Naive thymus-derived CD8-positive, alpha-beta T cell (primary cell): ENCODE measurements at places on chromosomes 11 and 22.

GRCh38 chr11:26231252-26231661, 100.7 kb upstream of the ANO3 start:
- DNase-seq: no peak

DNA sequence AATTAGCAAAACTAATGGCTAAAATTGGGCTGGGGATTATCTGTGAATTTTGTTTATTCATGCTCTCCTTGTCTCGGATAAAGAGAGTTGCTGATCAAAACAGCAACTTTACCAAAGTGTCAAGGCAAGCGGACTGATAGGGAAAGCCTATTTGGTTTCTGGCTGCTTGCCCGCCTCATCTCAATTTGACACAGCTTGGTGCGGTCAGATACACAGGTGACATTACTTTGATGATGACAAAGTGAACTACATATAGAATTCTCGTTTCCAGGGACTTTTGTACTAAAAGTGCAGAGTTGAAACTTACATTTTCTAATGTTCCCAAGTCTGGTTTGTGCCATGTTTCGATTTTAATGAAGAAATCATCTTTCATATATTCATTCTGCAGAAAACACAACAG, 22.8 kb downstream of the PITPNB start:
- no peak for DNase-seq

DNA sequence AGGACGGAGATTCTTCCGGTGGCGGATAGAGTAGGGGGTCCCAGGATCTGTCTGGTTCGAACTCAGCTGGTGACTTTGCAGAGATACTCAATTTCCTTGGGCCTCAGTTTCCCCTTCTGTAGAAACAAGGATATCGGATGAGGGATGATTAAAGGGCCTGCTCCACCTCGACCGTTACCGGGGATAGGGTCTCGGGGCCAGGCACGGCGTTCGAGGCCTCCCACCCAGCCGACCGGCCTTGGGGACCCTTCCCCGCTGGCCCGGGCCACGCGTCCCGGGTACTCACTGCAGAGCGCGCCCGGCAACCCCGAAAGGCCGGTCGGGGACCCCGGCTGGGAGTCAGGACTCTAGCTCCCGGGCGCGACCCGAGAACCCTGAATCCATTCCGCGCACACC, 321 bp downstream of the RHBDD3 start:
- DNase-seq: no peak

- DNase-seq: no peak
Observed at GRCh38 chr11:8047382-8047781, 33.6 kb upstream of the TUB start.

DNA sequence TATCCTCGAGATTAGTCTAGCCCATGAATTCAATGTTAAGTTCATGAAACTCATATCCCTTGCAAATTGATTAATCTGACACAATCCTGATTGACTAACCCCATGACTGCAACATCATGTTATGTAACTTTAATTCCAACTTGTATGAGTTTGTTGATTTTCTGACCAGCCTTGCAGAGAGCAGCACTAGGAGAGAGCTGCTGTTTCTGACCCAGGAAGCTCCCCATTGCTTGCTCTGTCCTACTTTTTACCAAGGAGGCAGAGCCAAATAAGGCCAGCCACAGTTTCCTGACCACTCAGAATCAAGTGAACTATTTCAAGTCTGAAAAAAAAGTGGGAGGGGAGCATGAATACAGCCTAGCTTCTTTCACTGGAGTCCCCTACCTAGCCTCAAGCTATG, 13.2 kb downstream of the MPZL3 start:
- no peak for DNase-seq

DNA sequence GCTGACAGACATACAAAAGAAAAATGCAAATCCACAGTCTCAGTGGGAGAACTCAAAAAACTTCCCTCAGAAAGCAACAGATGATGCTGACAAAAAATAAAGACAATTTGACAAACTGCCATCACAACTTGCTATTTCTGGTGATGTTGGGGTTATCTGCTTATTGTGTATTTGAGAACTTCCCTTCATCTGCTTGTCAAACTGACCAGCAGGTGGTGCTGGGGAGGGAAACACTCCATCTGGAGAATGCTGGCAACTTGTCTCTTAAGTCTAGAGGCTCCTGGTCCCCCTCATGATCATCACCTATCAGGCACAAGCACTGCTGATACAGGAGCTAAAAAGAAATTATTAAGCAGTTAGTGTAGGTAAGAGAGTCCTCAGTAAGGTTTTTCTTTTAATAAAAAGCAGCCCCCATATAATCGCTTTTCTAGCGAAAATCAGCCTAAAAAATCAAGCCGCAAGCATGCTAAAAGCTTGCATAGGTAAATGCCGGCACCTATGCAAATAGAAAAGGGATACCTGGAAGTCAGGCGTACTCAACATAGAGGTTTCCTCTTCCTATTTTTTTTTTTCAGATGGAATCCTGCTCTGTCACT, 9.8 kb upstream of the FAM111B start:
- DNase-seq: peak; percentile 46

- DNase-seq: no peak
Observed at GRCh38 chr11:126419801-126420697, 64.6 kb downstream of the ST3GAL4 start.

DNA sequence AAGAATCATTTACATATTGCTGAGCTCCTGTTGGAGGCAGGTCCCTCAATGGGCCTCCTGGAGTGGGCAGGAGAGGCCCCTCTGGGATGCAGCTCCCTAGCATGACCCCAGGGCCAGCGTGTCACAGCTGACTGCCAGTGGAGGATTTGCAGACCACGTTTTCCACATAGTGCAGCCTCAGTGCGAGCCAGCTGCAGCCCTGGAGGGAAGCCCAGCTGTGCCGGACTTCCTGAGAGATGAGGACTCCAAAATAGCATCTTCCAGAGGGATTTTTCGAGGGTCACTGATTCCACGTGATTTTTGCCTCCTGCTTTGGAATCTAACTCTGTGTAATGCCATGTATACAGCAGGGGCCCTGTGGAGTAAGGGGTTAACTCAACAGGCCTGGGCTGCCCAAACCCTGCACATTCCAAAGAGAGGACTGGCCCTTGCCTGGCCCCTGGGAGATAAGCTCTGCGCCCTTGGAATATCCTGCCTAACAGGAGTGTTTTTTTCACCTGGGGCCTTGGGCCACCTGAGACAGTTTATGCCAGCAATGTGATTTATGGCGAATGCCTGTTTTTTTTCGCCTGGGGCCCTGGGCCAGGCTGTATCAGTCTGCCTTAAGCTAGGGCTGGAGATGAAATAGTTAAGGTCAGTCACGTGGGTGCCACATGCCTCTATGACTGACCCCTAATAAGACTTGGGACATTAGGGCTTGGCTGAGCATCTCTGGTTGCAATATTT, 47.4 kb downstream of the RPS6KA4 start:
- DNase-seq: no peak

DNA sequence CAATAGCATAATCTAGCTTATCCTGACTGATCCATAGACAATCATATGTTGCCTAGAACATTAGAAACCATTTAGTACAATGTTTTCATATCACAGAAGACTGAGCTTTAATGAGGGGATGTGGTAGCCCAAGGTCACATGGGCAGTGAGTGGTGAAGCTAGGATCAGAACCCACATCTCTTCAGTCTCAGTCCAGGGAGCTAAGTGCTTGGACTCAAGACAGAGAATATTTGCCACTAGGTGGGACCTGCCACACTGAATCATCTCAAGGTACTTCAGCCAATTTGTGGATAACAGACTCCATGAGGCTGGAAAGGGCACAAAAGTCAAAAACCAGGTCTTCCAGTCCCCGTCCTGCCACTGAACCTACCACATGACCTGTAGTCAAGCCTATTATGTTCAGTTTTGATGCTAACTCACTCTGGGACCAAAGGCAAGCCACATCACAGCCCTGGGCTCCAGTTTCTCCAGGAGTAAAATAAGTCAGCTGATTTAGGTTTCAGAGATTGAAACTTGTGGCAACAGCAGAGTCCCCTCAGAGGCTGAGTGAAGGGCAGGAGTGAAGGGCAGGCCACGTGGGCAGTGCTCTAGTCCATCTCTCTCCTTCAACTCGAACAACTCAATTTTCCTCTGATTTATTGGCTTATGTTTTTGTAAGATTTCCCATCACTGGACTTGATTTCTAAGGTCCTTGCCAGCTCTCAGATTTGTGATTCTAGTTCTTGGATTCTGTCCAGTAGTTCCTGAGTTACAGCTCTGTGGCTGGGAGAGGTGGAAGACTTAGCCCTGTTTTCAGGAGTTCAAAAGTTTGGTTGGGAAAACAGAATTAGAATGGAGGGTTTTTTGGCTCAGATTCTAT, 84.6 kb upstream of the PHOX2A start:
- no peak for DNase-seq

- DNase-seq: no peak
Observed at GRCh38 chr11:35105319-35106079, 33.5 kb upstream of the CD44 start.

DNA sequence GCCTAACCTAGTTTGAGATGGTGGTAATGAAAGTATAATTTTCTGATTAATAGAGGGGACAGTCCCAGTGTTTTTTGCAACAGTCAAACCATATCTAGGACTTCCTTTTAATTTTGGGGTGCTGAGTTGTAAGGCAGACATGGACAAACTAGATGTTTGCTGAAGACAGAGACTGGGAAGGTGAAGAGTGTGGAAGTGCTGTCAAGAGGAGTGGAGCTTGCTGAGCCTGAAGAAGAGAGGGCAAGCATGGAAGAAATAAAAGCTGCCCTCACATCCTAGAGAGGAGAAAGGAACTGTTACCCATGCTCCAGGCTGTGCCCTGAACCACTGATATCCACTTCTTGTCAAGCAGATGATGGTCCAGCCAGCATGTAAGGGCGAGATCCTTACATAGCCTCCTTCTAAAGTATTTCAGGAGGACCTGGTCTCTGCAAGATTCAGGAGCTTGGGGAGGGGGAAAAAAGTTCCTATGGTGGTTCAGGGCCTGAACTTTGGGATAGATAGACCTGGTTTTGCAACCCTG, 51.4 kb downstream of the PRR5L start:
- no peak for DNase-seq

- DNase-seq: no peak
Observed at GRCh38 chr22:27086080-27087044, 429.0 kb downstream of the MIAT start.

GRCh38 chr22:44002997-44003396, 21.1 kb upstream of the PARVB start:
- no peak for DNase-seq

DNA sequence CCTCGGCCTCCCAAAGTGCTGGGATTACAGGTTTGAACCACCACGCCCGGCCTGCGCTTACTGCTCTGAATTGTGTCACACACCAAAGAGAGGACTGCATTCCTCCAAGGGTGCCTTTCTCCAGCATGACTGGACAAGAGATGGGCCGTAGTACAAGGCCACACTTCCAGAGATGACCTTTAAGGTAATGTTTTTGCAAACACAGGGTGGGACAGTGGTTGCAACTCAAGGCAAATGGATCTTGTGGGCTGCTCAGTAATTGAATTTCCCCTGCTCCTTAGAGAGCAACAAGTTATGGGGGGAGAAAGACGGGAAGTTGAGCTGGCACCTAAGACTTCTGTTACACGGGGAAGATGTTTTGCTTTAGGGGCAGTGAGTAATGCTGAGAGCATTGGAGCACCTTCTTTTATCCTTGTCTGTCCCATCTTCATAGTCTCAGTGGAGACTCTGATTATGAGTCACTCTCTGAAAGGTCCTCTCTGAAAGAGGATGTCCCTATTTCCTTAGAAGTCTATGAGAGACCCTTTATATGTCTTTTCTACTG, 66.3 kb downstream of the C11orf91 start:
- DNase-seq: no peak

DNA sequence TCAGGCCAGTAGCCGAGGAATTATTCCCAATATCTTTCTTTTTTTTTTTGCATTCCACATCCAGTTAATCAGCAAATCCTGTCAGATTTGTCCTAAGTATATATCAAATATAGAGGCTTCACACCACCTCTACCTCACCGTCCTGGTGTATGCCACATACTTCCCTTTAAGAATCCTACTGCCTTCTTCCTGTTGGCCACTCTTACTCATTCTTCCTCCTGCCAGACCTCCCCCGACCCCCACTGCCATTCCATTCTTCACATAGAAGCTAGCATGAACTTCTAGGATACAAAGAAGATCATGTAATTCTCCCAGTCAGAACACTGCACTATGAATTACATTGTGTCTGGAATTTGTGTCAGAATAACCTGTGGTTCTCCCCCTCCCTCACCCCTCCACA, 89.5 kb downstream of the TRIM44 start:
- no peak for DNase-seq

GRCh38 chr11:33777906-33778305, 3.6 kb upstream of the FBXO3 start:
- DNase-seq: no peak

DNA sequence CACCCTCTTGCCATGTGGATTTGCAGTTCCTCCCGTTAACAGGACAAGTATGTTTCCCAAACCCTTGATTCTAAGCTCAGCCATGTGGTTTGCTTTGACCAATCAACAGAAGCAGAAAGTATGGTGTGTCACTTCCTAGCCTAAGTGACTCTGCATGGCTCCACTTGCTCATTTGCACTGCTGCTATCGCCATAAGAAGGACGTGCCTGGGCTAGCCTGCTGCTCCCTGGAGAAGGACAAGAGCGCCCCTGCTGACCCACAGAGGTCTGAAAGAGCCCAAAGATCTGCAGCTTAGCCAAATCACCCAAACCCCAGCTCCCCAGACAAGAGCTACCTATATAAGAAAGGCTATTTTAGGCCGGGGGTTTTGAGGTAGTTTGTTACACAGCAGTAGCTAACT, 18.0 kb downstream of the TBRG1 start:
- DNase-seq: no peak

DNA sequence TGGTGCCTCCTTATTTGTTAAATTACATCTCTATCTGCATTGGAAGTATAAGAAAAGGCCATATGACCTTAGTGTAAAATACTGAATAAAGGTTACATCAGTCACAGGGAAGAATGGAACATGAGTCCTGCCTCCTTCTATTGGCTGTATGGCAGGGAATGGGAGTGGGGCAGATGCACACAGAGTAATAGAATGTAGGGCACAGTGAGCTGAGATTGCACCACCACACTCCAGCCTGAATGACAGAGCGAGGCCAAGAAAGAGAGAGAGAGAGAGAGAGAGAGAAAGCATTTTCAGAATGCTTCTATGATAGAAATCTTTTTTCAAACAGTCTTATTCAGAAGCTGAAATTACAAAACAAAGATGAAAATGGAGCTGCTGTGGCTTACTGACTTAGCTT, 58.8 kb downstream of the SLN start:
- DNase-seq: no peak

DNA sequence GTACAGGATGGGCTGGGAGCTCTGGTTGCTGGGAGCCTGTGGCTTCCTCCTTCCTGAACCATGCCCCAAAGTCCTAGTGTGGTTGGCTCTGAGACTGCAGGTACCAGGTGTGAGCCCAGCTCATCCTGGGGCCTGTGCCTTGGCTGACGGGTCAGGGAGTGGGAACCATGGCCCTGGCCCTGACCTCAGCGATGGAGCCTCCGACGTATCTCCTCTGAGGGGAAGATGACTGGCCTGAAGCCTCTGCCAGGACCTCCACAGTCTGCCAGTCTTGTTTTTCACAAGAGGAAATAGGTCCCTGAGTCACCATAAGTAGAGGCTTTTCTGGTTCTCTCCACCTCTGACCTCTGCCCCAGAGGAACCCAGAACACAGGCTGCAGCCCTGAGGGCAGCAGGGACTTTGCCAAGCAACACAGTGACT, 3.4 kb downstream of the RCE1 start:
- DNase-seq: no peak
